Effector memory CD8-positive, alpha-beta T cell (primary cell): ENCODE measurements at places on chromosomes 11 and 22.

DNA sequence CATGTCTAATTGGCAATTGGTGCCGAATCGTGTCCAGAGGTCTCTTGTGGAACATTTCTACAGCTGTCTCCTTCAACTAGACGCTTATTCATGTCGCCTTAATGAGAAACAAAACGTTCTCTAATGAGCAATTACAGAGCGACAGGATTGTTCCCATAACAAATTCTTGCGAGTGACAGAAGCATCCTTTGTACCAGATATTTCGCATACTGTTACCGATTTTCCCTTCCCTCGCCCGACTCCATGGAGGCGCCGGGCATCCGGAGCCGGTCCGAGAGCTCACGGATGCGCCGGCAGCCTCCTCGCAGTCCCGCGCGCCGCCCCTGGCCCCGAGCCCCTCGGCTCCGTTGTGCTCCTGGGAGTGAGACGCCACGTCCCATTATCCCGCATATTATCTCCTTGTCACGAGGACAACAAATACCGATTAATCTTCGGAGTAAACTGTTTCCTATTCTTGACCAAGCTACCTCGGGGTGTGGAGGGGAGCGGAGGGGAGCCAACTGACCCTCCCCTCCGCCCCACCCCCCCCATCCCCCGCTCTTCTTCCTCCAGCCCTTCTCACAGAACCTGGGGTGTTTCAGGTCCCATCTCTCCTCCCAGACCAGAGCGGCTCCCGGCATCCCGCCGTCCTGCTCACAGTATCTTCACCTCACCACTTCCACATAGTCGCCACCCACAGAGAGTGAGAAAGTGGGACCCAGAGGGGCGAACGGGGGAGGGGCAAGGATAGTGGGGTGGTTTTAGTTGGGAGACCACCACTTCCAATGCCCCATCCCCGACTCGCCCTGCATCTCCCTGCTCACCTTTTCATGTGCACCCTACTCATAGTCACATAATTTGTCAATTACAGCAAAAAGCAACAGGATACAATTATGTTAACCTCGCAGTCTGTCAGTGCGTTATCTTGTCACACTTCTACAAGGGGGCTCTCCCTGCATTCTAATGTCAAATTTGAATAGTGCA, 11.4 kb downstream of the PAX6 start:
- peaks cover 39% of the 10 kb centered on the region for H3K4me1 ChIP-seq
- peak overlapping the region; percentile 62 for H3K4me3 ChIP-seq
- H3K27me3 ChIP-seq = peaks cover 96% of the 10 kb centered on the region
- no peak for DNase-seq

DNA sequence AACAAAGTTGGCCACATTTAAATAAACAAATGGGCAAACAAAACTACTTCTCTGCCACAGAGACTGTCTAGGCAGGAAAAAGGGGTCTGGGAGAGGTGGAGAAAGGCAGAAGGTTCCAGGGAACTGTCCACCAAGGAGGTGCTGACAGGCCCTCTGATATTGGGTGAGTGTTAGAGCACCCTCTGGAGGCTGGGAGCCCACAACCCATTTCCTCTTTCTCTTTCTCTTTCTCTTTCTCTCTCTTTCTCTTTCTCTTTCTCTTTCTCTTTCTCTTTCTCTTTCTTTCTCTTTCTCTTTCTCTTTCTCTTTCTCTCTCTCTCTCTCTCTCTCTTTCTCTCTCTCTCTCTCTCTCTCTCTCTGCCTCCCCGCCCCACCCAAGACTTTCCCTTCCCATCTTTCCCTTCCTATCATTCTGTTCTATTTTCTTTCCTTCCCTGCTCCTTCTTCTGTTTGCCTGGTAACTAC, 912.8 kb downstream of the DLG2 start:
- DNase-seq = no peak
- no peaks in the 10 kb centered on the region for H3K36me3 ChIP-seq
- no peaks in the 10 kb centered on the region for H3K4me1 ChIP-seq
- no peak overlapping the region for H3K4me3 ChIP-seq
- no peak overlapping the region for H3K27ac ChIP-seq

GRCh38 chr11:117759305-117759704, 37.7 kb downstream of the DSCAML1 start:
- no peak for DNase-seq
- no peak overlapping the region for H3K4me3 ChIP-seq
- no peak overlapping the region for H3K27ac ChIP-seq
- H3K27me3 ChIP-seq = peaks cover 33% of the 10 kb centered on the region
- peaks cover 2% of the 10 kb centered on the region for H3K36me3 ChIP-seq

- H3K27ac ChIP-seq = peak overlapping the region; percentile 95
- peak overlapping the region; percentile 96 for H3K4me3 ChIP-seq
- no peaks in the 10 kb centered on the region for H3K27me3 ChIP-seq
- DNase-seq = peak; percentile 84
- peaks cover 17% of the 10 kb centered on the region for H3K36me3 ChIP-seq
These were observed 116.6 kb upstream of the GRK3 start for GRCh38 chr22:25447686-25448434.

DNA sequence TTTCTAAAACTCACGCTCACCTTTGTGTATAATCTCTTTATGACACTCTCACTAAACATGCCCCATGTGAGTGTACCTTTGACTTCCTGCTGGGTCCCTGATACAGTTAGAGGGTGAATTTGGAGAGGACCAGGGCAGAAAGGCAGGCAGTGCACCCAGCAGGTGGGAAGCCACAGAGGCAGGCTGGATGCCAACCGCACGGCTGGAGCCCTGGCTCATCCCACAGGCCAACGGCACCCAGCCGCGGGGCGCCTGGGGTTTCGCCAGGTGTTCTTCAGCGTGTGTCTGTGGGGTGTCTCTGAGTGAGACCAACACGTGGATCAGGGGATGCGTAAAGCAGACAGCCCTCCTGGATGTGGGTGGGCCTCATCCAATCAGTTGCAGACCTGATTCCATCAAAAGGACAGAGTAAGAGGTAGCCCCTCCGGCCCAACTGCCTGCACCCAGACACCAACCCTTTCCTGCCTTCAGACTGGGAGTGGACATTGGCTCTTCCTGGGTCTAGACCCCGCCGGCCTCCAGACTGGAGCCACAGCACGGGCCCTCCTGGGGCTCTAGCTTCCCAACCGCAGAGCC, 51.6 kb downstream of the DHCR7 start:
- DNase-seq = no peak
- H3K27me3 ChIP-seq = peaks cover 41% of the 10 kb centered on the region
- H3K36me3 ChIP-seq = no peaks in the 10 kb centered on the region
- H3K4me1 ChIP-seq = no peaks in the 10 kb centered on the region
- H3K27ac ChIP-seq = no peak overlapping the region
- no peak overlapping the region for H3K4me3 ChIP-seq

DNA sequence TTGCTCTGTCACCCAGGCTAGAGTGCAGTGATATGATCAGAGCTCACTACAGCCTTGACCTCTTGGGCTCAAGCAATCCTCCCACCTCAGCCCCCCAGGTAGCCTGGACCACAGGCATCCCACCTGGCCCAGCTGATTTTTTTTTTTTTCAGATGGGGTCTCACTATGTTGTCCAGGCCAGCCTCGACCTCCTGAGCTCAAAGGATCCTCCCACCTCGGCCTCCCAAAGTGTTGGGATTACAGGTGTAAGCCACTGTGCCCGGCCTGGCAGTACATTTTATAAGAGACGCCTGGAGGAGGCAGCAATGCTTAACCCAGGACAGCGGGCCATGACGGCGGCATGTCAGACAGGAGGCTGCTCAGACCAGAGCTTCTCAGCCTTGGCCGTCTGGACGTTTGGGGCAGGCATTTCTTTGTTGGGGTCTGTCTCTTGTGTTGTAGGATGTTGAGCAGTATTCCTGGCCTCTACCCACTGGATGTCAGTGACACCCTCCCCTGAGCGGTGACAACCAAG, 4.3 kb downstream of the LGALS2 start:
- H3K36me3 ChIP-seq = peaks cover 4% of the 10 kb centered on the region
- H3K4me1 ChIP-seq = peaks cover 3% of the 10 kb centered on the region
- H3K27ac ChIP-seq = no peak overlapping the region
- H3K4me3 ChIP-seq = no peak overlapping the region
- DNase-seq = no peak

- H3K4me3 ChIP-seq = peak overlapping the region; percentile 6
- H3K27me3 ChIP-seq = no peaks in the 10 kb centered on the region
- H3K36me3 ChIP-seq = peaks cover 39% of the 10 kb centered on the region
- no peak for DNase-seq
- peak overlapping the region; percentile 75 for H3K27ac ChIP-seq
These were observed 46.5 kb downstream of the PISD start for GRCh38 chr22:31615491-31615860.

GRCh38 chr11:122071709-122072202, 44.3 kb downstream of the BLID start:
- H3K27ac ChIP-seq = no peak overlapping the region
- DNase-seq = no peak
- peaks cover 5% of the 10 kb centered on the region for H3K27me3 ChIP-seq
- H3K4me3 ChIP-seq = no peak overlapping the region
- H3K36me3 ChIP-seq = no peaks in the 10 kb centered on the region

GRCh38 chr11:76578654-76579055, 91.9 kb downstream of the LRRC32 start:
- H3K27me3 ChIP-seq = peaks cover 14% of the 10 kb centered on the region
- DNase-seq = no peak
- H3K27ac ChIP-seq = no peak overlapping the region
- H3K36me3 ChIP-seq = peaks cover 3% of the 10 kb centered on the region
- H3K4me1 ChIP-seq = no peaks in the 10 kb centered on the region
- no peak overlapping the region for H3K4me3 ChIP-seq

DNA sequence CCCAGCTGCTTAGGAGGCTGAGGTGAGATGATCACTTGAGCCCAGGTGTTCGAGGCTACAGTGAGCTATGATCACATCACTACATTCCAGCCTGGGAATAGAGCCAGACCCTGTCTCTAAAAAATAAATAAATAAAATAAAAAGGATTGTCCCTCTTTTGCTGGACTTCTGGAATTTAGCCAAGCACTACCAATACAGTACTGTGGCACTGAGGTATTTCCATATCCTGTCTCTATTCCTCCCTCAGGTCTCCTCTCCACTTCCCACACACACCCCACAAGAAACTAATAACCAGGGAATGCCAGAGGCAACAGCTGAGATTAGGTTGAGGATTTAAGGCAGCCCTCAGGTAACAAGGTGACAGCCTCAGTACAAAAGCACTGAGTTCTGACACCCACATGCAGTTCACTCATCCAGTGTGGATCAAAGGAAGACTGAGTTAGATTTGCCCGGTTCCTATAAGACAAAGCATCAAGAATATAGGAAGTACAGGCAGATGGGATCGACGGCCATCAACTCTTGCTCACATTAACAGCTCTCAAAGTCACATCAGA, 4.5 kb upstream of the PPP2R1B start:
- H3K4me1 ChIP-seq = peaks cover 11% of the 10 kb centered on the region
- no peaks in the 10 kb centered on the region for H3K27me3 ChIP-seq
- no peak overlapping the region for H3K27ac ChIP-seq
- no peak for DNase-seq
- no peak overlapping the region for H3K4me3 ChIP-seq

GRCh38 chr11:112499153-112499880, 238.7 kb upstream of the PLET1 start:
- H3K36me3 ChIP-seq = peaks cover 4% of the 10 kb centered on the region
- H3K4me1 ChIP-seq = no peaks in the 10 kb centered on the region
- no peak overlapping the region for H3K27ac ChIP-seq
- H3K4me3 ChIP-seq = no peak overlapping the region
- peaks cover 11% of the 10 kb centered on the region for H3K27me3 ChIP-seq
- DNase-seq = no peak

- peak overlapping the region; percentile 98 for H3K27ac ChIP-seq
- peaks cover 38% of the 10 kb centered on the region for H3K4me1 ChIP-seq
- DNase-seq = no peak
- H3K36me3 ChIP-seq = peaks cover 14% of the 10 kb centered on the region
- no peaks in the 10 kb centered on the region for H3K27me3 ChIP-seq
These were observed 545 bp upstream of the TIRAP start for GRCh38 chr11:126282361-126282735.

- no peak overlapping the region for H3K27ac ChIP-seq
- peaks cover 22% of the 10 kb centered on the region for H3K27me3 ChIP-seq
- peaks cover 4% of the 10 kb centered on the region for H3K36me3 ChIP-seq
- H3K4me3 ChIP-seq = no peak overlapping the region
- H3K4me1 ChIP-seq = no peaks in the 10 kb centered on the region
These were observed 1.5 kb downstream of the ROBO4 start for GRCh38 chr11:124896071-124896750.

- H3K27ac ChIP-seq = no peak overlapping the region
- DNase-seq = no peak
- H3K27me3 ChIP-seq = no peaks in the 10 kb centered on the region
These were observed 18.4 kb downstream of the CHORDC1 start for GRCh38 chr11:90204407-90204806.

DNA sequence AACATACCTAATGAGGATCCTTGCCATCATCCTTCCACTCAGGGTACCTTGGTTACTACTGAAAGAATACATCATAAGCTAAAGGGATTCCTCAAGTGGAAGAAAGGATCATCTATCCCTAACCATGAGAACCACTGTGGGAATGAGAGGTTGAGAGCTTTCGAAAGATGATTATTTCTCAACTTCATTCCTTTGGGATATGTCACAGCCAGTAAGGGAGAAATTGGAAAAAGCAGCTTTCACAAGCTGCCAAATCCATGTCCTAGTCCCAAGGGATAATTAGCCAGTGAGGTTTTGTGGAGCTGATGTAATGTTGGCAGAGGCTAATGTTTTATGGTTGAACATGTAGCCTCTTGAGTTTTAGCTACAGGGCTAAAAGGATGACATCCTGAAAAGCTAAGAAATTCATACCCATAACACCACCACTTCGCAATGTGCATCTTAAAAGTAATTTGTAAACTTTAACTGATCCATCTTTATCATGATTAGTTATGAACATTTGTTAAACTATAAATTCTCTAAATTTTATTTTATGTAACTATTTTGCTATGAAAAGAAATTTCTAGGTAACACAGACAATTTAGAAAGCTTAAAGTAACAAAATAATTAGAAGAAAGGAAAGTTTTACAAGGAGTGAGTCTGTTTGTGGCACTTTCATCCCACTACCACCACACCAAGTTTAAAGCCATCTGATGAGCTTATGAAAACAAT, 123.9 kb downstream of the MRTFA start:
- DNase-seq = no peak
- no peak overlapping the region for H3K27ac ChIP-seq
- H3K4me3 ChIP-seq = no peak overlapping the region
- H3K4me1 ChIP-seq = no peaks in the 10 kb centered on the region

GRCh38 chr11:120566176-120566575, 54.6 kb downstream of the GRIK4 start:
- H3K27me3 ChIP-seq = peaks cover 61% of the 10 kb centered on the region
- H3K4me3 ChIP-seq = no peak overlapping the region
- no peak for DNase-seq
- peaks cover 2% of the 10 kb centered on the region for H3K4me1 ChIP-seq

DNA sequence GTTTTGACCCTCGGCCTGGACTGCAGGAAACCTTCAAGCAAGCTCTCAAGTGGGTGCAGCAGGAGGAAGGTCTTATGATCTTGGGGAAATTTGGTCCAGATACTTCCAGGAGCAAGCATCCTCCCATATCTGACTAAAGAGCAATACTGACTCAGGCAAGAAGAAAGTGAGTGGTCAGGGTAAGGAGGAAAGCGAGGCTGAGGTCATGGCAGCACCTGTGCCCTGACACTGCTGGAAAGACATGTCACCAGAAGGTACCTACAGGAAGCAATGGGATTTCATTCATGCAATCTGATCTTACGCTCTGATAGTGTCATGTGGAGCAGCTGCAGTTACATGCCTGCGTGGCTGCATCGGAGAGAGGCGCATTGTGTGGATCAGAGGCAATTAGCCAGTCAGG, 6.5 kb upstream of the TOP3B start:
- no peak overlapping the region for H3K4me3 ChIP-seq
- H3K36me3 ChIP-seq = no peaks in the 10 kb centered on the region
- H3K4me1 ChIP-seq = peaks cover 2% of the 10 kb centered on the region
- DNase-seq = no peak

GRCh38 chr22:39932918-39933649, 27.1 kb upstream of the TMA7B start:
- H3K4me1 ChIP-seq = peaks cover 50% of the 10 kb centered on the region
- DNase-seq = peak; percentile 52
- peak overlapping the region; percentile 69 for H3K27ac ChIP-seq
- H3K36me3 ChIP-seq = peaks cover 18% of the 10 kb centered on the region
